Astrocyte of the cerebellum (primary cell): ENCODE measurements at places on chromosomes 12 and 14.

DNA sequence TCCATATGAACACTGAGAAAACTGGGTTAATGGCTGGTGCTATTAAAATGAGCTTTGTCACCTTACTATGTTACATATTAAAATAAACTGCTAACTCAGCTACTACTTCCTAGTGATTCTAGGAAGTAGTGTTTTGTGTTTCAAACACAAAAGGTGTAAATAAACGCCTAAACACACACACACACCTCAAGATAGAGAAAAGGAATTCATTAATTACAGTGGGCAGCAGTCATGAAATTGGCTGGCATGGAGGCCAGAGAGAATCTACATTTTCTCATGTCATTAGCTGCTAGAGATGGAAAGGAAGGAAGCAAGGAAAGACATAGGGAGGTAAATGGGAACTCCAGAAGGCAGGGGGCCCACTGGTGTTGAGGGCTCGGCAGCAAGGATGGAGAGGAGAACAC lies 787 bp upstream of the PRMT5 start:
- DNase-seq, result no peak

DNA sequence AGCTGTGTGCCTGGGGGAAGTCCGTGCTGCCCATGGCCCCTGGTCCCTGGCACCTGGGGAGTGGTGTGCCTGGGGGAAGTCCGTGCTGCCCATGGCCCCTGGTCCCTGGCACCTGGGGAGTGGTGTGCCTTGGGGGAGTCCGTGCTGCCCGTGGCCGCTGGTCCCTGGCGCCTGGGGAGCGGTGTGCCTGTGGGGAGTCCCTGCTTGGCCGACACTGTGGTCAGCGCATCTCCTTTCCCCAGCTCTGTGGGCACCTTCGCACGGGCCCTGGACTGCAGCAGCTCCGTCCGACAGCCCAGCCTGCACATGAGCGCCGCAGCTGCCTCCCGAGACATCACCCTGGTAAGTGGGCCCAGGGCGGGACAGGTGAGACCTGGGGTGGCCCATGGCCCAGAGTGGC lies 14.5 kb upstream of the CRIP2 start:
- no peak for DNase-seq

GRCh38 chr14:58656671-58657411 lies 19.1 kb downstream of the DACT1 start:
- DNase-seq, result no peak

DNA sequence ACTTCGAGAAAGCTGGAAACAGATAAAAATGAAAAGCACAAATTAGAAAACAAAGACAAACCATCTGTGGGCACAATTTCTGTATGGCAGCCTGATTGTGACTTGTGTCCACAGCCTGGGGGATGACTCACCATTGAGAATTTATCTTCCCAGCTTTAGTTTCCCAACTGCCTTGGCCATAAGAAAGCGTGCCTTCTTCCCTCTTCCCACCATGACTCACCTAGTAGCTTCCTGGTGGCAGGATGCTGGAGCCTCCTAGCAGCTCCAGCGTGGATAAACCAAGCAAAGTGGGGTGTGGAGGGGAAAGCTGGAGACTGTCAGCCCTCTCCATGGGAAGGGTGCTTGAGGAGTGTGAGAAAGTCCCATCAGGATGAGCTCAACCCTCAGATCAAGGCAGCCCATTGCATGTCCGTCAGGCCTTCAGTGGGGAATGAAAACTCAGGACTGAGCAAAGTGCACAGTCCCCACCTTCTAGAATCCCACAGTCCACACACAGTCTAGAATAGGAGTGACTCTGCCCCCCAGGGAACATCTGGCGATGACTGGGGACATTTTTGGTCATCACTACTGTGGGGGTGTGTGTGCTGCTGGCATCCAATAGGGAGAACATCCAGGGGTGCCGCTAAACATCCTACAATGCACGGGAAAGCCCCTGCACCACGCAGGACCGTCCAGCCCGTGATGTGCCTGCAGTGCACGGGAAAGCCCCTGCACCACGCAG lies 22.4 kb upstream of the SERPINA6 start:
- DNase-seq, result peak; percentile 58

GRCh38 chr12:69897744-69898143 lies 72.7 kb downstream of the MYRFL start:
- DNase-seq, result peak; percentile 97

DNA sequence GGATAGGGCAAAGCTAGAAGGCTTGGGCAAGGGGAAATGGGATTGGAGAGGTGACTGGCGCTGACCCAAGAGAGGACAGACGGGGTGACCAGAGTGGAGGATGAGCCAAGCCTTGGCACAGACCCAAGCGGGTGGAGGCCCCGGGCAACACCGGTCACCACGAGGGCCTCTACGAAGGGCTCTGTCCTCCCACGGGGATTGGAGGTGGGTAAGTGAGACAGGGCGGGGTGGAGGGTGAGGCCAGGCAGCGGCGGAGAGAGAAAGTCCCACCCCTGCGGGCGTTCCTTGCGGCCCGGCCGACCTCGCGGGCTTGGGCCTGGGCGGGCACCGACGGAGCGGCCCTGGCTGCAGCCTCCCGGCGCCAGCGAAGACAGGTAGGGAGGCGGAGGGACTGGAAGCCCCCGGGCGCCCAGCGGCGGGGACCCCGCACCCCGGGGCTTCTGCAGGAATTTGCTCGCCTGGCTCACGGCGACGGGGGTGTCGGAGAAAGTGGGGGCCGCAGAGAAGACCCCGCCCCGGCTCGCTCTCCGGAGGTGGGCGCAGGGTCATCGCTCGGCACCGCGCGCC lies at the start of gene PAPLN:
TSS of gene PAPLN (plus strand) at position 288 of the 567 bp plus-strand sequence. CDS start 2,273 bp downstream, outside the sequence.
- DNase-seq, result no peak

- DNase-seq, result no peak
These were observed 10.7 kb upstream of the KRT80 start for GRCh38 chr12:52202361-52203078.

- DNase-seq, result peak; percentile 16
These were observed 25.9 kb downstream of the SLC11A2 start for GRCh38 chr12:51000245-51000644.

DNA sequence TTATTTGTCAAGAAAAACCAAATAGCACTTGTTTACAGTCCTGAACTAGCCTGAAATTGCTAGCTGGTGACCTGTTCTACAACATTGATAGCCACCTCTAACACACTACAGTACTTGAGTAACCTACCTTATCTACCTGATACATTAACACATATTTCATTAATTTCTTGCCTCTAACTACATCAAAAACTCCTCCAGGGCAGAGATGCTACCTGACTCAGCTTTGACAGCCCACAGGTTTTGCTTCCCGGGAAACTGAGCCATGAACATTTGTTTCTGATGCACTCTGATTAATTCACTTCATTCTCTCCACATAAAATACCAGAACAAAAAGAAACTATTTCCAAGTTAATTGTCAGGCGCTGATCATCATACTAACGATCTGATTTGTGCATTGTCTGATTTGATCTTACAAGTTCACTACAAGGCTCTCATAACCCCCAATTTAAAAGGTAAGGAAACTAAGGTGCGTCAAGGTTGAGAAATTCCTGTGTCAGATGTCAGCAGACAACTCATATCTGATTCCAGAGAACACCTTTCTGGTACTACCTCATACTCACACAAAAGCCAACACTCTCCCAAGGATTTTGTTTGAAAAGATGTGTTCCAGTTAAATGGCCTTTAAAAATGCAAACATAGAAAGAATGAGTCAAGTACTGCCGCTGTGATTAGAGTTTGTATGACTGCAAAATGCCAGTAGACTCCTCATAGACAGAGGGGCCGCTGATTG lies 768.7 kb downstream of the BCL11B start:
- DNase-seq, result no peak

DNA sequence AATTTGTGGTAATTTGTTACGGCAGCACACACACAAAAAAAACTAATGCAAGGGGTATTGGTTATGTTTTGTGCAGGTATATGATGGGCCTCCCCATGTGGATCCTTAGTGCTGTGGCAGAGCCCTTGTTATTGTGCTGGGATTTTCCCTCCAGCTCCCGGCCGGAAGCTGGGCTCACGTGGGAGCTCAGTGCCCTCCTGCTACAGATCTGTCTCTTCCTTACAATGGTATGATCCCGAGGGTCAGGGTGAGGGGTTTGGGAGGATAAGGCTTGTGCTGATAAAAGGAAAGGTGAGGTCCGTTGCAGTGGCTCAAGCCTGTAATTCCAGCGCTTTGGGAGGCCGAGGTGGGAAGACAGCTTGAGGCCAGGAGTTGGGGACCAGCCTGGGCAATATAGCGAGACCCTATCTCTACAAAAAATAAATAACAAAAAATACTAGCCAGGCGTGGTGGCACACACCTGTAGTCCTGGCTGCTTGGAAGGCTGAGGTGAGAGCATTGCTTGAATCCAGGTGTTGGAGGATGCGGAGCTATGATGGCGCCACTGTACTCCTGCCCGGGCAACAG lies 861 bp upstream of the SLC48A1 start:
- DNase-seq, result no peak

GRCh38 chr14:75995372-75996041 lies 9.9 kb downstream of the IFT43 start:
- DNase-seq, result no peak

DNA sequence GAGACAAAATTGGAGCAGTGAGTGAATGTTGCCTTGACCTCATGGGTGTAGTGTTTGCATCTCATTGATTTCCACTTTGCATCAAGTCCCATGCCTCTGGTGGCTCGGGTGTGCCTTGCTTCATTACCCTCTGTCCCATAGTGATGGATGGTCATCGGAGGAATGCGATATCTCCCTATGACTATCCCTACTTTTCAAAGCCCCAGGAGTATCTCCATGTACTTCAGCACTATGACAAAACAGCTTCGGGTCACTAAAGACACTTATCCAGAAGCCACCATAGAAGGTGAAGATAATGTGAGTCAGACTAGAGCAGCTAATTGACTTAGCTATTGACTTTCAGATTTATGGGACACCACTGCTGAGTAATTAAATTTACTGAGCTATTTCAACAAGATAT lies 355.1 kb upstream of the CCDC196 start:
- no peak for DNase-seq

- no peak for DNase-seq
These were observed 512 bp downstream of the POU6F1 start for GRCh38 chr12:51217133-51217967.

DNA sequence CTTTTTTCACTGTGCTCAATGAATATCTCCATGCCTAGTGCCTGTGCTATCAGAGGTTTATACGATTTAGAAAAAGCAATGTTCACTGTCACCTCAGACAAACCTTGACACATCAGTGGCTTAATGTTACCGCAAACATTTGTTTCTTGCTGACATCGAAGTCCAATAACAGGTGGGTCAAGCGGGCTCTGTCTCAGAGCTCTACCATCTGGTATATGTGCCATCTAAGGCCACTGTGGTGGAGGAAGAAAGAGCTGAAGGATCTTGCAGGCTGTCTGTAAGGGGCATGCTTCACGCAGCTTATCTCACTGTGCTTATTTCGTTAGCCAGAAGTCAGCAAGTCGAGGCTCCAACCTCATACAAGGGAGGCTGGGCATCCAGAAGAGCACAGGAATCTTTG lies 189.5 kb upstream of the NTF3 start:
- DNase-seq, result no peak

GRCh38 chr14:92546347-92547053 lies 32.9 kb downstream of the RIN3 start:
- no peak for DNase-seq

DNA sequence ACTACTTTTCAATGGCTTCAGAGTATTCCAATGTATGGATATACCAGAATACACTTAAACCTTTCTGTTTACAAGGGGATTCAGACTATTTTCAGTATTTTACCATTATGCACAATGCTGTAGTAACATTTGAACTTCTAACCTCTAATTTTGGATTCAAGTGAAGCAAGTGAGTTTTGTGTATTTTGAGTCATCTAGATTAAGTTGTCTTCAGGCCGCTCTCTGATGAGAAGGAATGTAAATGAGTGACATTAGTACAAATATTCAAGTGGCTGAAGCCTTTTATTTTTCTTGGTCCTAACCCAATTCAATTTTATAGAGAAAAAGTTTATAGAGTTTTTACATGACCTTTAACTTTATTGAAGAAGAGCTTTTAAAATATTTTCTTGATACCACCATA lies 125.6 kb downstream of the PDE3A start:
- DNase-seq, result no peak

DNA sequence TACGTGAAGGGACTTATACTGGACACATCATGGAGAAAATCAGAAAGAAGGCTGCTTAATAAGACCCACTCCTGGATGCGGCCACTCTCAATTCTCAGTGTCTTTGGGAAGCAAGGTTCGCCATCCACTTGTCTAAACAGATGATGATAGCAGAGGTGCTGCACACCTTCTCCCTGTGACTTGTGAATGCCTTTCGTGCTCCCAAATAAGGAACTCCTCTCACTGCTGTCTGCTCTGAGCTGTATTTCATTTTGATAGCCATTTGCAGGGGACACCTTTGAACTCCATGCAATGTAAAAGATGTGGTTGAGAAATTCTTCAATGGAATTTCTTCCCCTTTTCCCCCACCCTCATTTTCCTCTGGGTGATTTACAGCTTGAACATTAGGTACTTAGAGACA lies 11.6 kb downstream of the RMST start:
- DNase-seq, result no peak

GRCh38 chr14:34851395-34851794 lies 23.8 kb downstream of the BAZ1A start:
- no peak for DNase-seq

DNA sequence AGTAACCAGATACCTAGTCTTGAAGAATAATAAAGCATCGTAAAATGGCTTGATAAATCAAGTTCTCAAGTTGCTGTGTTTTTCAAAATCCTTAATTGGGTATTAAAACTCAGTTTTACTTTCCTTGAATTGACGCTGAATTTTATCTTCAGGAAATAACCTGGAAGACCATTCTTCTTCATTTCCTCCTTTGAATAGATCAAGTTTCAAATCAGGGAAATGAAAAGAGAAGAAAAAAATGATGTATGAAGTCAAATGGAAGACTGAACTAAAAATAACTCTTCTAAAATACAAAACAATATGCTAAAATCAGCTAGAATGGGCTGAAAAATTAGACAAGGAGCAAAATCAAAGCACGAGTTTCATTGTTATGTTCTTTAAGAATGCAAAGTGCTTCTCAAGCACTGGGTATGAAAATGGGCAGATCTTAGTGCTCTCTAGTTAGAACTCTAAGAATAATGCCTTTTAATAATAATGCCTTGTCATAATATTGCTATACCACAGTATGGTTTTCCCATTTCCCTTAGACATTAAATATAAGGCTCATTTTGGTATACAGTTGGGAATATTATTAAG lies 54.6 kb upstream of the CLEC14A start:
- no peak for DNase-seq

DNA sequence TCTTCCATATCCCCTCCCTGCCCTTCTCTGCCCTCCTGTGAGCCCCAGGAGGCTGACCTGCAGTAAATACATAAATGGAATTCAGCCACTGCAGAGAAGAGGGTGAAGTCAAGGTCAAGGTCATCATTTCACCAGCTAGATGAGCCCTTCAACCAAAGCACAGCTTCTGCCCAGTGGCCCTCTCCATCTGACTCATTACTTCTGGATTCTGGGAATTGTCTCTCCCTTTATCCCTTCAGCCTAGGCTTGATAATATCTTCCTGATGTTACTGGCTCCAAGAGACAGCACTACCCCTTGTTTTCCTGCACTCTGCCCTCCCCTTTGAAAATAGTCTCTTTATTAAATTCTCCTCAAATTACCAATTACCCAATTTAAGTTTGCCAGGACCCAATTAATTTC lies 64.5 kb downstream of the TTC9 start:
- DNase-seq, result no peak
